Foreskin keratinocyte (primary cell): ENCODE measurements at places on chromosomes 1 and 21.

- no peak for DNase-seq
Observed at GRCh38 chr1:89996450-89997110, 1.7 kb downstream of the ZNF326 start.

DNA sequence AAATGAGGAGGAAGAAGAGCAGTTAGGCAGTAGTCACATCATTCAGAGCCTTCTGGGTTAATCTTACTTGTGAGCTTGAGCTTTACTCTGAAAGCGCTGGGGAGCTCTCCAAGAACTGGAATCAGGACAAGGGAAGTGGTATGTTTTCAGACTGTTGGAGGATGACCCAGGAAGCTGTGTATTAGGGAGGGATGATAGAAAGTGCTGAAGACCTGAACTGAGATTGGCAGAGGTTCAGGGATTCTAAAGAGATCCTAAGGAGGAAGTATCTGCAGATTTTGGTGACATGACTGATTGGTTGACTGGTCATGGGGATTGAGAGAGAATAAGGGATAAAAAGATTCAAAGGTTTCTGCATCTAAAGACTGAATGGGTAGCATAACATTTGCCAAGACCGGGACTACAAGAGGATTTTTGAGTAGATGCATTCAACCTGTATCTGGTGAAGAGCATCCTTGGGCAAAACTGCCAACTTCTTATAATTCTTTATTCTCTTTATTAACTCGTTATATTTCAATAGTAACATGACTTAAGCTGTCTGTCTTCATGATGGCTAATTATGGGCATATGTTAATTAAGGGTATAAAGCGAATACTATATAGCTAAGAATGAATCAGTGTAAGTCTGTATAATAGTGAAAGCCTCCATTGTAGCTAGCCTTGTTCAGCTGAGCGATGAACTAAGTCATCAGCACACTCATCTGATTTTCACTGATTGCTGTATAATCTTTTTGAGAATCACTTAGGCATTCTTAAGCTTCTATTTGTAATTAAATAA, 41.8 kb downstream of the XCL1 start:
- no peak for DNase-seq

GRCh38 chr1:204377800-204378668, 18.3 kb upstream of the PLEKHA6 start:
- no peak for DNase-seq

- no peak for DNase-seq
Observed at GRCh38 chr1:95752515-95753381, 518.7 kb downstream of the RWDD3 start.

- DNase-seq: peak; percentile 67
Observed at GRCh38 chr1:212721388-212722247, 22.0 kb upstream of the BATF3 start.
